ENCODE measurements at places on chromosomes 5 and 9.
A peak's percentile ranks its signal among the peaks of the same experiment; 100 is the strongest.

DNA sequence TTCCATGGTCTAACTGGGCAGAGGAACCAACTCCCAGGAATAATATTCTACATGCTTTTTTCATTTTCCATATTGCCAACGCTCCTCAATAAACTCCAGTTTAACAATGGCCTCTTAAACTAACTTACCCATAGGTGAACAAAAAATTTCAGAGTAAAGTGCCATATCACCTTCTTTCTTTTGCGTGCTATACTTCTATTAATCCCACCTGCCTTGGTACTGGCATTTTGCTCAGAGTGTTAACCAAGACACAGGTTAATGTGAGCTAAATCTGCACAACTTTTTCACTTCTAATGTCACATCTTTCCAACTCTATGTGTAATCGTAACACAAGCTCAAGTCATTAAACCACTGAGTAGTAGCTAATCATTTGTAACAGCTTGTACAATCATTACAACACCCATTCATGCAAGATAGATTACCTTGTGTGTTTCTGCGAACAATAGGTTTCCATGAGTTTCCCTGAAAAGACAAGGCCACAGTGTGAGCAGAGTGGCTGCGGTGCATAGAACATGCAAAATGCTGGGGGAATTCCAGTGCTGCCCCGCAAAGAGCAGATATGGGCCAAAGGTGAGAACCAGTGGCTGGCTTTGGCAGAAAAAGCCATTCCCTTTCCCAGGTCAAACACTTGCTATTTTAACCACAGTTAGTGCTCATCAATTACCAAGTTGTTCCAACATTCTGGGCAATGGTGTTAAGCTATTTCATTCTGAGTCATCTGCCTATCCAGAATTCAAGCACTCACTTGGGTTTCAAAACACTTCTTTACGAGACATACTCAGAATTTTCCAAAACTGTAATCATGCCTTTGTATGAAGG, 42.8 kb downstream of the TIMD4 start:
- DNase-seq, result peak; percentile 62

DNA sequence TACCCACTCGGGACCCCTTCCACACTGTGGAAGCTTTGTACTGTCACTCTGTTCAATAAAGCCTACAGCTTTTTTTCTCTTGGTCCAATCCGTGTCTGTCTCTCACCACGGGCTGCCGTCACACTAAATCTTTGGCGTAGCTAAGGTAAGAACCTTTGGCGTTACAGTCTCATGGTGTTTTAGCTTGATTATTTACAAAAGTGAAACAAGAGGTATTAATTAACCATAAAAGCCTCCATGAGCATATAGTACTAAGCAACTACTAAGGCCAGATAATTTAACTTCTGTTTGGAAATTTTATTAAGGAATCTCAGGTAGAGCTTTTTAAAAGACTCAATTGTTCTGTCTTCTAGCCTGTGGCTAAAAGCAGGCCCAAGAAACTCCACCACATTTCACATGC, 370.7 kb upstream of the TRPC7 start:
- no peak for DNase-seq

DNA sequence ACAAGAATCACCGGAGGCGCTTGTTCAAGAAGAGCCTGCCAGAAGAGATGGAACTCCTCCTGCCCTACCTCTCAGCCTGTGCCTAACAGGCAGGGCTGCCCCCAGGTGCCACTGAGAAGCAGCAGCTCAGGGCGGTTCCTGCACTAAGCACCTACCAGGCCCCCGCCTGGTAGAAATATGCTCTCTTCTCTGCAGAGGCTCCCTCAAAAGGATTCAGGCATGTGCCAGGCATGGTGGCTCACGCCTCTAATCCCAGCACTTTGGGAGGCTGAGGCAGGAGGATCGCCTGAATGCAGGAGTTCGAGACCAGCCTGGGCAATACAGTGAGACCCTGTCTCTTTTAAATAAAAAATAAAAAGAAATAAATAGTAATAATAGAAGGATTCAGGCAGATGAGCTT, 6.0 kb downstream of the VDAC1 start:
- no peak for DNase-seq

DNA sequence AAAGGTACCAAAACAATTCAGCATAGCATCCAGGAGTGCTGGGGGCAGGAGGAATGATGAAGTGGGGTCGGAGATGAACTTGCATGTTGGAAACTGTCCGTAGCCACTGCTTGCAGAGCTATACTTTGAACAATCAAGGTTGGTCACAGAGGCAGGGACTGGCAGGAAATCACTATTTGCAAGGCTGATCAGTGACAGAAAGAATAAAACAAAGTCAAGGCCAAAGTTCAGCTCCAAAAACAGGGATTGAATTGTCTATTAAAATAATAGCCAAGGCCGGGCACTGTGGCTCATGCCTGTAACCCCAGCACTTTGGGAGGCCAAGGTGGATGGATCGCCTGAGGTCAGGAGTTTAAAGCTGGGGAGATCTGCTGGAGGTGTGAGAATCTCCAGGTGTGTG, 18.7 kb upstream of the SPRY4 start:
- no peak for DNase-seq

DNA sequence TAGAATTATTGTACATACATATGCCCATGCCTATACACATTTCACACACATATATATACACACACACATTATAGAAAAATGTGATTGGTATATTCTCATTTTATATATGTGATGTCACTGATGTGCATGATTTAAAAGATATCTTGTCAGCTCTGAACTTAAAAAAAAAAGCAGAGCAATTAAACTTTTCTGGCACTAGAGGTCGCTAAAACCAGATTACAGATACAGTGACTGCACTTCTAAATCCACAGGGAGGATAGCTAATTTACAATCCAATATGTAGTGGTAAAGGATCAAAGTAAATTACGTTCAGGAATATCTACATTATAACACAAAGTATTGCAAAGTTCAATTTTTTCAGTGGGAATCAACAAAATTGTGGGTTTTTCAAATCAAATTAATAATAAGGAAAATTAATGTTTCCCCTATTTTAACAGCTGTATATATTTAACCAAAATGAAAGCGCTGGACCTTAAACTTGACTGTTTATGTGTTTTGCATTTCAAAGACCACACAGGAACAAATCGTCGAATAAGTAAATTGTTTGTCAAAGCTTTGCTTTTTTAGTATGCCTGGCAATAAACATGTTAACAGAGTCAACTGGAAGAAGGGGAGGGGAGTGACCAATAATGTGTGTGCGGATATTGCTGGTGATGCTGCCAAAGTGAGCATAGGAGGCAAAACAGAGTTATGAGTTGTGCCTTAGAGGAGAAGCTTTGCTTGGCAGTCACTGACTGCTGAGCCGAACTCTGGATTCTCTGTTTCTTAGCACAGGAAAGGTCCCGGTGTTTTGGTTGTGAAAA, 1201.4 kb upstream of the C9orf72 start:
- DNase-seq, result no peak

GRCh38 chr9:133073086-133074014, 11.6 kb downstream of the CEL start:
- DNase-seq, result no peak

GRCh38 chr9:129923589-129923988, 88.3 kb downstream of the USP20 start:
- no peak for DNase-seq

- peak; percentile 87 for DNase-seq
Observed at GRCh38 chr9:34701023-34701768, 8.7 kb downstream of the CCL21 start.
